ENCODE measurements at places on chromosomes 13 and 19. TPM values are rescaled to one million over a fixed set of nuclear protein-coding genes. Genes with fewer than 3 reads are reported as not detected.
A peak's percentile ranks its signal among the peaks of the same experiment; 100 is the strongest.

- DNase-seq, result no peak
- H3K36me3 ChIP-seq, result no peaks in the 10 kb centered on the region
- H3K27me3 ChIP-seq, result no peaks in the 10 kb centered on the region
- peaks cover 1% of the 10 kb centered on the region for H3K4me1 ChIP-seq
- no peak overlapping the region for H3K27ac ChIP-seq
These were observed 4.4 kb downstream of the ATP12A start for GRCh38 chr13:24684600-24684998.

DNA sequence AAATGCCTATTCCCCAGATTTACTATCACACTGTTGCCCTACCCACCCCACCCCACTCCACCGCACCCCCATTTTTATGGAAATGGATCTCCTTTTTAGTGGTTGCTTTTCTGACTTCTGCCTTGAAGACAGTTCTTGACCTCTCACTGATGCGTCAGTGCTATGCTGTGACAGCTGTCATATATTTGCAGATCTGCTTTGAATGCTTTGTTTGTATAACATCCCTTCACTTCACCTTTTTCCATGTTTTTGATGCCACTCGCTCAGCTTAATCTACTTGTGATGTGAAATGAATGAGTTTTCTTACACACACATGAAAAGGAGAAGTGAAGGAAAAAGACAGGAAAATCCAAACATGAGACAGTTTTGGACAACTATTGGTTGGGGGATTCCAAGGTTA lies 731.0 kb downstream of the SLITRK6 start:
- H3K27ac ChIP-seq, result no peak overlapping the region
- no peak overlapping the region for H3K4me3 ChIP-seq
- DNase-seq, result no peak
- no peaks in the 10 kb centered on the region for H3K4me1 ChIP-seq
- no peaks in the 10 kb centered on the region for H3K36me3 ChIP-seq

- H3K4me1 ChIP-seq, result peaks cover 15% of the 10 kb centered on the region
- peak overlapping the region; percentile 78 for H3K4me3 ChIP-seq
- peak; percentile 44 for DNase-seq
- peak overlapping the region; percentile 75 for H3K27ac ChIP-seq
- no peaks in the 10 kb centered on the region for H3K27me3 ChIP-seq
- no peaks in the 10 kb centered on the region for H3K36me3 ChIP-seq
These were observed 764 bp downstream of the UPF1 start for GRCh38 chr19:18832306-18833140.

- peak overlapping the region; percentile 3 for H3K4me3 ChIP-seq
- H3K27me3 ChIP-seq, result no peaks in the 10 kb centered on the region
- no peak overlapping the region for H3K27ac ChIP-seq
- peak; percentile 93 for DNase-seq
- peaks cover 36% of the 10 kb centered on the region for H3K4me1 ChIP-seq
- no peaks in the 10 kb centered on the region for H3K36me3 ChIP-seq
These were observed 3.5 kb downstream of the ANGPTL4 start for GRCh38 chr19:8367327-8368001.

DNA sequence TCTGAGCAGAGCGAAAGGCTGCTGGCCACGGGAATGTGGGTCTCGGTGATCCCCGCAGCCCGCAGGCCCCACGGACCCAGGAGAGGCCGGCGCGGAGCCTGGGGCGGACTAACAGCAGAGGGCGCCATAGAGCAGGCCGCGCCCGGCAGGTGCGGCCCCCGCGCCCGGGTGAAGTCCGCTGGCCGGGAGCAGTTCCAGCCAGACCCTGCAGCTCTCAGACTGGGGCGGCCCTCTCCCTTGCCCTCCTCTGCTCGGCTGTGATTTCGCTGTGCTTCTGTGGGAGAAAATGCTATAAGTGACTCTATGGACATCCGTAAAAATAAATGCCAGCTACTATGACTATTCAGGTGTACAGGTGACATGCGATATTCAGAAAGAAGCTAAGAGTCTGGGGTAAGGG lies 37.7 kb downstream of the GSX1 start:
- H3K27me3 ChIP-seq, result no peaks in the 10 kb centered on the region
- no peak overlapping the region for H3K27ac ChIP-seq
- DNase-seq, result peak; percentile 62
- no peaks in the 10 kb centered on the region for H3K36me3 ChIP-seq

- no peak overlapping the region for H3K4me3 ChIP-seq
- H3K4me1 ChIP-seq, result no peaks in the 10 kb centered on the region
- no peaks in the 10 kb centered on the region for H3K27me3 ChIP-seq
- DNase-seq, result no peak
These were observed 17.5 kb upstream of the CAMSAP3 start for GRCh38 chr19:7578127-7578526.

DNA sequence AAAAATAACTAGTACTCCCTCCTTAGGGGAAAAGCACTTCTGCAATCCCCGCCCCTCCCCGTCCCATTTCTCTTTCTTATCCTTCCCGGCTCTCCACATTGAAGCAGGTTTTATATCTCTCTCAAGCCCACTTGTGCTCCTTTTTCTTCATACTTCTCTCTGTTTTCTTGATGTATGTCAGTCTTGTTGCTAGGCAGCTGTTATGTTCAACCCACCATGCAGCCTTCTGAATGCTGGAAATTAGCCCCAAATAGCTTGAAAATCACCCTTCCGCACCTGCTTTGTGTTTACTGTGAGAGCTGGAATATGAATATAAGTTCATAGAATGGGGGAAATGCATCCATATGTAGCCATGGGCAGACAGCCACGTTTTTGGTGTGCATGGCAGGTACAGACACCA lies 461.4 kb downstream of the MYO16 start:
- H3K36me3 ChIP-seq, result no peaks in the 10 kb centered on the region
- DNase-seq, result no peak
- no peaks in the 10 kb centered on the region for H3K27me3 ChIP-seq
- no peak overlapping the region for H3K4me3 ChIP-seq

GRCh38 chr13:37382146-37382545 lies 216.4 kb downstream of the POSTN start:
- no peak overlapping the region for H3K27ac ChIP-seq
- no peaks in the 10 kb centered on the region for H3K27me3 ChIP-seq
- H3K4me3 ChIP-seq, result no peak overlapping the region
- no peak for DNase-seq

- H3K27me3 ChIP-seq, result no peaks in the 10 kb centered on the region
- DNase-seq, result no peak
- no peaks in the 10 kb centered on the region for H3K4me1 ChIP-seq
These were observed 120.6 kb upstream of the GPR12 start for GRCh38 chr13:26881154-26881553.

GRCh38 chr13:99721606-99722337 lies 220.5 kb downstream of the TM9SF2 start:
- DNase-seq, result no peak
- no peaks in the 10 kb centered on the region for H3K27me3 ChIP-seq
- no peak overlapping the region for H3K27ac ChIP-seq
- H3K36me3 ChIP-seq, result no peaks in the 10 kb centered on the region
- no peaks in the 10 kb centered on the region for H3K4me1 ChIP-seq

DNA sequence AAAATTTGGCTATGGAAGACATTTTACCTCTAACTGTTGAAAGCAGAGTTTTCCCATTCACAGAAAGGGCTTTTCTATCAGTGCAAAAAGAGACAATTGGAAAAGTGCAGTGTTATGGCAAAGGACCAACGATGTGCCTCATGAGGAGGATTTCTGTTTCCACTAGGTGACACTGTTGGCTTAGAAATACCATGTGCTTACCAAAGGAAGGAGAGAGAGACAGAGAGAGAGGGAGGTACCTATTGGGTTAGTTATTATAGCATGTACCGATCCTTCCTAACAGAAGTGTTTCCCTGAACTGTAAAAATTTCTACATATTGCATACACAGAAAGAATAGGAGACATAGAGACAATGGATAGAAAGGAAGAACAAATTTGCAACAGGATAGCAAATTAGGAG lies 23.9 kb upstream of the PSG4 start:
- H3K27me3 ChIP-seq, result no peaks in the 10 kb centered on the region
- H3K4me1 ChIP-seq, result no peaks in the 10 kb centered on the region
- H3K4me3 ChIP-seq, result no peak overlapping the region
- no peak for DNase-seq

DNA sequence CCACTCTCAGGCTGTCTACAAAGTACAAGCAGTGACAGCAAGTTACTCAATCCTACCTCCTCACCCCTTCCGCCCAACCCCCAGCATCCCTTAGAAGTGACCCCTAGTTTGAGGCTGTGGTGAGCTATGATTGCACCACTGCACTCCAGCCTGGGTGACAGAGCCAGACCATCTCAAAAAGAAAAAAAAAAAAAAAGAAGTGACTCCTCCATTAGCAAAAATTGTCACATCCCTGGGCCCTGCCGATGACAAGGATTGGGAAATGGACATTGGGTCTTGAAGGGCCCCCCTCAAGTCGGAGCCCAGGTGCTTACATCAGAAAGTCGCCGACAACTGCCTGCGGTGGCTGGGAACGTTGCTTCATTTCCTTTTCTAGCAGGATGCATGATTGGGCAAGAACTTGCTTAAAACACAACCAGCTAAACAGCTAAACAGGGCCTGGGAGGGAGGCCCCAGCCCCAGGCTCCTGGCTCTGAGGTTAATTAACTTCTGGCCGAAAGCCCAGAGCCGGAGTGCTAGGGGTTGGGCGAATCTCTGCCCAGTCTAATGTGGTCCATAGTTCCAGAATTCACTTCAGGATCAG lies 15.3 kb downstream of the RAB3D start:
- H3K4me3 ChIP-seq, result no peak overlapping the region
- no peaks in the 10 kb centered on the region for H3K27me3 ChIP-seq
- DNase-seq, result peak; percentile 79
- peaks cover 10% of the 10 kb centered on the region for H3K4me1 ChIP-seq

DNA sequence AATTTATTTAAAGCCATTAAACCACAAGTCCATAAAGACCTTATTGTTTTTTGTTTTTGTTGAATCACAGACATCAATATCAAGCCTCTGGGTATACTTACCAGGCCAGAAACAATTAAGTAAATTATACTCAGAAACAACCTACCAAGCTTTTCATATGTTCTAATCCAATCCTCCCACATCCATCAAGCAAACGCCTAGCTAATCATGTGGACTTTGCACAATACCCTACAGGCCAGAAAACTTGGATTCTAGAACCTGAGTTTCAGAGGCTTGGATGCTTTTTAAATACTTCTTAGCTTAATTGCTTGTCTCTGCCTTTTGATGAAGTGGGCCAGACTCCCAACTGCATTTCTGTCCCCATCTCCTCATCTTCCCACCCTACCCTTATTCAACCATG lies 39.9 kb downstream of the TGDS start:
- H3K4me3 ChIP-seq, result no peak overlapping the region
- DNase-seq, result no peak
- no peaks in the 10 kb centered on the region for H3K27me3 ChIP-seq
- H3K27ac ChIP-seq, result no peak overlapping the region
- no peaks in the 10 kb centered on the region for H3K4me1 ChIP-seq

DNA sequence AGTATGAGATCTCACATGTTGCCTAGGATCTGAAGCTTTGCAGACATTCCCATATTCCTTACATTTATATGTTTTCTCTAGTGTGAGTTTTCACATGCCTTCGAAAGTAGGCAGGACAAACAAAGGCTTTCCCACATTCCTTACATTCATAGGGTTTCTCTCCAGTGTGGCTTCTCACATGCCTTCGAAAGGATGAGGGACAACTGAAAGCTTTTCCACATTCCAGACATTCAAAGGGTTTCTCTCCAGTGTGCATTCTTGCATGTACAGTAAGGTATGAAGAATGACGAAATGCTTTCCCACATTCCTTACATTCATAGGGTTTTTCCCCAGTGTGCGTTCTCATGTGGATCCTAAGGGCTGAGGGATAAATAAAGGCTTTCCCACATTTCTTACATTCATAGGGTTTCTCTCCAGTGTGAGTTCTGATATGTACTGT lies 14.2 kb downstream of the ZNF699 start:
- H3K27me3 ChIP-seq, result no peaks in the 10 kb centered on the region
- no peaks in the 10 kb centered on the region for H3K4me1 ChIP-seq
- H3K27ac ChIP-seq, result no peak overlapping the region
- no peak for DNase-seq
- peaks cover 2% of the 10 kb centered on the region for H3K36me3 ChIP-seq

- H3K36me3 ChIP-seq, result no peaks in the 10 kb centered on the region
- DNase-seq, result no peak
- no peak overlapping the region for H3K27ac ChIP-seq
- no peaks in the 10 kb centered on the region for H3K4me1 ChIP-seq
- H3K27me3 ChIP-seq, result no peaks in the 10 kb centered on the region
- H3K4me3 ChIP-seq, result no peak overlapping the region
These were observed 14.7 kb downstream of the PIN1 start for GRCh38 chr19:9849791-9850190.

Gene ACP7
- total RNA-seq, result not detected

Gene NOTCH3
- total RNA-seq, result 47.6 TPM

Gene COX7A1
- total RNA-seq, result 67.0 TPM

Gene AXL
- 48.1 TPM for total RNA-seq

Gene IZUMO2
- total RNA-seq, result not detected

Gene MRPL4
- total RNA-seq, result 58.9 TPM

Gene CLEC11A
- total RNA-seq, result 36.7 TPM

Gene PRR22
- 3.8 TPM for total RNA-seq

Gene FAM83E
- total RNA-seq, result not detected
